ENCODE measurements at places on chromosomes 13 and 19.

DNA sequence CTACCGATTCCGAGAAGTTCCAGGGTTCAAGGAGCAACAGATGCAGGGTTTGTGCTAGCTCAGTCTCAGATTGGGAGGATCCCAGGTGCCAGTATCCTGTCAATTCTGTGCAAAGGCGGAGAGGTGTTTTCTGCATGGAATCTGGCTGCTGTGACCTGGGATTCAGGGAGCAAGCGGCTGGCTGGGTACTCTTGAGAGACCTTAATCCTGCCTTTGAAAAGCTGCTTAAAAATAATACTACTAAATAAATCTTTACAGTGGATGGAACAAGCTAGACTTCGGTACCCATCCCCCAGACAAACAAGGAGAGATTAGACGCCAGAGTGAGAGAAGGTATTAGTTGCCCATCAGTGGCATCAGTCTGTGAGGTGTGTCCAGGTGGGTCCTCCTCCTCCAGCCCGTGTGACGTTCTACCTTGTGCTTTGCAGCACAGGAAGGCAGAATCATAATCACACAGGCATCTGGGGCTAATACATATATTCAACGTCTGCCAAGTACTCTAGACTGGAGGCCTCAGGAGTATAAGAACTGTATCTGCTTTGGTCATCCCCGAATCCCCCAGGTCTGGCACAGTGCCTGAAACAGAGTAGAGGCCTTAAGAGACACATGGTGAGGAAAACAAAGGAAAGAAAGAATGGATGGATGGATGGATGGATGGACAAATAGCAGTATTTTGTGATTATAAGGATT is 230.6 kb downstream of the ZNF536 start:
- DNase-seq, result no peak

- DNase-seq, result no peak
Observed at GRCh38 chr19:55241143-55241934, 12.8 kb upstream of the TMEM86B start.

DNA sequence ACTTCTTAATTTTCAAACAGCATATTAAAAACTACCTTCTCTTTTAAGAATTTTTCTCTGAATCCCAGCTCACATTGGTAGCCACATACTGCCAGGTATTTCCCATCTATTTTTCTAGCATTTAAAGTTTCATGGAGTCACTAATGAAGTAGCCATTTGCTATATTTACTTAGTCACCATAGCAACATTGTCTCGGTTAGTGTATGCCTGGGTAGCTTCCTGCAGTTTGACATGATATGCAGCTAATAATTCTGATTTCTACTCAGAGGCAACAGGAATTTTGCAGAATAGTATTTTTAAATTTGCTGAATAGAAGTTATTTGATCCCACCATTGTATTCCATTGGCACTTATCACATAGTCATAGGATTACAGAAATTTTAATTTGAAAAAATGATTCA is 30.9 kb upstream of the KCTD4 start:
- DNase-seq, result no peak

- DNase-seq, result no peak
Observed at GRCh38 chr19:47411101-47411500, 8.2 kb downstream of the MEIS3 start.

DNA sequence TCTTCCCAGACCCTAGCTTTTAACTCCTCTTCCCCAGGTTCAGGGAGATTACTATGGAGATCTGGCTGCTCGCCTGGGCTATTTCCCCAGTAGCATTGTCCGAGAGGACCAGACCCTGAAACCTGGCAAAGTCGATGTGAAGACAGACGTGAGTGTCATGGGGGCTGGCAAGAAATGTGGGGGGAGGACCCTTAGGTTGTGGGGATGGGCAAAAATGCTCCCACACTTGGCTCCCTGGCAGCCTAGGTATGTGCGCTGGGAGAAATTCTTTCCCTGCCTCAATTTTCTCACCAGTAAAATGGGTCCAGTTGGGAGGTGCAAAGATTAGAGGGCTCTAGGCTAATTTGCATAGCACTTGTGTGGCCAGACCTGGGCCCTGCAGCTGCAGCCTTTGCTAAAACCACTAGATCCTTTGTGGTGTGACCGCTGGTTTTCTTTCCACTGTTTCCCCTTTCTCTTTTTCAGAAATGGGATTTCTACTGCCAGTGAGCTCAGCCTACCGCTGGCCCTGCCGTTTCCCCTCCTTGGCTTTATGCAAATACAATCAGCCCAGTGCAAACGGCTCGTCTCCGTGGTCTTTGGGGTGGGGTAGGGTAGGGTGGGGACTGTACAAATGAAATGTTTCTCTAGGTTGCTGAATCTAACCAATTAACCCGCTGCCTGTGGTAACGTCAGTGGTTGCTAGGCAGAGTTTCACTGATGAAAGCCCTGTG is 959 bp upstream of the RAB4B start:
- DNase-seq, result peak; percentile 88

DNA sequence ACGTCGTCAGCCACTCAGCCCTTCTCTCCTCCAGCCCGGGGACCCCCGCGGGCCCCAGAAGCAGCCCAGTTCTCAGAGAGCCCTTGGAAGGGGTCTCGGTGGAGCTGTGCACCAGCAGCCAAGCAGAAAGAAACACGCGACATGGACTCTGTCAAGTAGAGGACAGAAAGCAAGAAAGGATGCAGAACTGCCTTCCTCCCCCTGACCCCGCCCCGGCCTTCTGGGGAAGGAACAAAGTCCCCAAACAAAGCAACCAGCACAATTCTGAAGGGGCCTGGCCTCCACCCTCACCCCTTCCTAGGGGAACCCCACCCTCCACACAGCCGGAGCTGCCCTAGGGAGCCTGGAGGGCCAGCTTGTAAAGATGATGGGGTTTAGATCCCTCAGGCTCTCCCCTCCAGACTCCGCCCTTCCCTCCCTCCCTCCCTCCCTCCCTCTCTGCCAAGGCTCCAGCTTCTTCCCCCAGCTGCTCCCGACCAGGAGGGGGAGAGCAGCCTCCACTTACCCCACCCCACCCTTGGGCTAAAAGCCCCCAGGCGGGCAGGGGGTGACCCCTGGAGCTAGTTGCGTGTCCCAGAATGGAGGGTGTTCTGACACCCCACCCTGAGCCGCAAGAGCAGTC is 7.8 kb downstream of the LYL1 start:
- no peak for DNase-seq

DNA sequence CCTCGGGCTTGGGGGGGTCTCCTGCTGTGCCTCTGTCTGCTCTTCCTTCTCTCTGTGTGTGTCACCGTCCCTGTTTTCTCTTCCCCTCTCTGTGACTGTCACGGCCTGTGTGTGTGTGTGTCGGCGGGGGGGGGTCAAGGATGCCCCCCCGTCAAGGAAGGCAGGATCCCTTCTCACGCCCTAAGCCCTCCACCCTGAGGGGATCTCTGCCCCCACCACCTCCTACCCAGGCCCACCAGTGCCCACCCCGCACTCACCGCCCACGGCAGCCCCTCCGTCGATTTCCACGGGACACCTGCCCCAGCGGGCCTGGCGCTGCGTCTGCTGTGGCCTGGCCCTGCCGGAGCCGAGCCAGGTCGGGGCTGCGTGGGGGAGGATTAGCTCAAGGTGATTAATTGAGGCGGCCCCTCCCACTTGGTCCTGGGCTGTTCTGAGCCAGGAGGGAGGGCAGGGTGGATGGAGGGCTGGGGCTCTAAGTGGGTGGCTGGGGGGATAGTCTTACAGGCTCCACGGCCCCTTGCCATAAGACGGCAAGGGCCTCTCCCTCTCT is at the start of gene RAX2:
Gene RAX2 (minus strand): TSS at position 323 of the 550 bp plus-strand sequence. CDS start 486 bp downstream, outside the sequence.
- DNase-seq, result no peak

DNA sequence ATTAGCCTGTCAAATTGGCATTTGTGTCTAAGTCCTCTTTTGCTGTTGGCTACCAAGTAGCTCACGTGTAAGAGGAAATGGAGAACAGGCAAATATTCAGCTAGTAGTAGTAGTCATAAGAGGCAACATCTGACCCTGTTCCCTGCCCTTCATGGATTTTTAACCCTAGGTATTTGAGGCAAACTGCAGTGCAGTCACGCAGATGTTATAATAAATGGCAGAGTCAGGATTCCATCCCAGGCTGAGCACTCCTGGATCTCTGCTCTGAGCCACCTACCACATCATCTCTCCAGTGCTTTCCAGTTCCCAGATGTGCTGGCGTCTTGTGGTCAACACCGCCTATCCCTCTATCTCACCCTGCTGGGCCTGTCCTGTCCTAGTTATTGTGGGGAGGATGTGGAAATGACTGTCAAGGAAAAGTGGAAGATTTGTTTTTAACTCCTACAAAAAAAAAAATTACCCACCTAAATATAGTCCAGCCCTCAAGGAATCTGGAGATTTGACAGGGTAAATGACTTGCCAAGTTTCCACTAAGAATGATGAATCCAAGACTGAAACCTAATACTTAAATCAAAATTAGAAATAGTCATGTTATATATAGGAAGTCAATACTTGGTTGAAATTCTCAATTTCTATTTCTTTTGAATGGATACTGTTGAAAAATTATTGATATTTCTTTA is 322.9 kb downstream of the GPC6 start:
- no peak for DNase-seq

- DNase-seq, result no peak
Observed at GRCh38 chr13:80753866-80754265, 412.9 kb upstream of the SPRY2 start.

GRCh38 chr19:53015730-53016129 is 2.0 kb downstream of the ERVV-1 start:
- no peak for DNase-seq
